ENCODE measurements at places on chromosomes 2 and 18. TPM values are rescaled to one million over a fixed set of nuclear protein-coding genes. Genes with fewer than 3 reads are reported as not detected.

DNA sequence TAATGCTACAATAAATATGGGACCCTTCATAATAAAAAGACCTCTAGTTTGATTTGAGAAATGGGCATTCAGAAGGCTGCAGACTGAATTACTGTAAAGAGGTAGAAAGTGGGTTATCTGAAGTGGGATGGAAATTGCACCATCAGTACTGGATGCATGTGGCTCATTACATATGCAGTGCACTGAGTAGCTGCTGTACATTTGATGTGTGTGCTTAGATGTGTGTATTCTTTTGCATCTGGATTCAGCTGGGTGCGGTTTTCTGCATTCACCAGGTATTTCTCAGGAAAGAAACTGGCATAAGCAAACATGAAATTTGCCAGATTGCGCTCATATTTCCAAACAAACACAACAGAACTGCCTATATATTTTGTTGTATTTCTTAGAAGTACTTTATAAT is 38.2 kb downstream of the NDC80 start:
- no peak for DNase-seq

- no peak for DNase-seq
Measured at GRCh38 chr2:30348825-30349224, 98.2 kb upstream of the LCLAT1 start.

GRCh38 chr18:59575995-59576394 is 121.2 kb downstream of the CCBE1 start:
- DNase-seq: no peak

GRCh38 chr2:194867328-194867727 is 789.7 kb upstream of the SLC39A10 start:
- no peak for DNase-seq

- no peak for DNase-seq
Measured at GRCh38 chr18:23592911-23593310, 6.6 kb upstream of the NPC1 start.

The SERPINE2 gene
- total RNA-seq: 40.4 TPM

DNA sequence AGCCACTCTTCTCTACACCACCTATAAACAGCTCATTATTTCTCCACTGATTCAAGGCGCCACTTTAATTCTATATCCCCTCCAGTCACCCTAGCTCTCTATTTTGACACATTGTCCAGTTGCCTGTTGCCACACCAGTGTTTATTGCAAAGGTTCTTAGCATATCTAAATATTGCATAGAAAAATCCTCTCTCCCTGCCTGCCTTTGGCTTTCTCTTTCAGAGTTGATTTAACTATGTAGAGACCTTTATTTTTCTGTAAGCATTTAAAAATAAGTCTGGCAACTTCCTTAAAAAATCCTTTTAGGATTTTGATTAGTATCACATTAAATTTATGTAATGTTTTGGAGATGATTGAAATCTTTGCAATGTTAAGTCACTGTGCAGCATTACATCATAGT is 47.9 kb upstream of the B3GNT7 start:
- DNase-seq: no peak

GRCh38 chr2:95275601-95276243 is 1.5 kb downstream of the PROM2 start:
- DNase-seq: no peak

DNA sequence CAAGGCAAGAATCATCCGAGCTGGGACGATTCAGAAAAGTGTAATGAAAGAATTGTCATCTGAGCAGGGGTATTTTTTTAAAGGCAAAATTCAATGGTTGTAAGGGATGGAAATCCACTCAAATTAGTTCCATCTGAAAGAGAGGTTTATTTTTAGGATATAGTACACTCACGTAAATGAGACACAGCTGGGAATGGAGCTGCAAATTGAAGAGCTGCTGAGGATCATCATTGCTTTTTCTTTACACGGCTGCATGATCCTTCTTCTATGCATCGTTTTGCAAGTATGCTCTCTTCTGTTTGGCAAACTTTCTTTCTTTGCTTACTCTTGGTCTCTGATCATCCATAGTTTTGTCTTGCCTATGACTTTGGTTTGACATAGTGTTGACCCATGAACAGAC is 27.4 kb upstream of the CUL3 start:
- no peak for DNase-seq

- DNase-seq: no peak
Measured at GRCh38 chr2:28152585-28153280, 239.9 kb upstream of the FOSL2 start.

The CCDC93 gene
- total RNA-seq: 64.5 TPM

The RGPD3 gene
- total RNA-seq: 0.15 TPM

The PCARE gene
- not detected for total RNA-seq

The TSGA10 gene
- total RNA-seq: 4.2 TPM

- no peak for DNase-seq
Measured at GRCh38 chr18:58525517-58525916, 103.4 kb downstream of the ALPK2 start.

DNA sequence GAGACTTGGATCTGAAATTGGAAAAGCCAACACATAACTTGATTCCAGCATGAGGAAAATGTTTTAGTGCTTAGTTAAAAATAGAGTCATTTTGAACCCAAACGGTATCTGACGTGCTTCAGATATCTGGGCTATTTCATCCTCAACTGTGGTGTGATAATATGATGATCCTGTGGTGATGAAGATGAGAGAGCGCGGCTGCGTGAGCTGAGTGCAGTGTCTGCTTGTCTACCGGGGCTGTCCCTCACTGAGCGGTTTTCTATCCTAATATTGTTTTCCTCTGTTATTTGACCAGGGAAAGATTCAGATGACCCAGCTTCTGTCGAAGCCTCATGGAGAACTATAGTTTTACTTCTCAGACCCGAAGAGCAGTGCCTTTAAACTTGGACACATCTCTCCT is 5.8 kb downstream of the TWIST2 start:
- no peak for DNase-seq

GRCh38 chr18:48539406-48540250 is 797 bp downstream of the CTIF start:
- DNase-seq: peak; percentile 50

- no peak for DNase-seq
Measured at GRCh38 chr2:72475246-72475645, 327.6 kb upstream of the CYP26B1 start.

DNA sequence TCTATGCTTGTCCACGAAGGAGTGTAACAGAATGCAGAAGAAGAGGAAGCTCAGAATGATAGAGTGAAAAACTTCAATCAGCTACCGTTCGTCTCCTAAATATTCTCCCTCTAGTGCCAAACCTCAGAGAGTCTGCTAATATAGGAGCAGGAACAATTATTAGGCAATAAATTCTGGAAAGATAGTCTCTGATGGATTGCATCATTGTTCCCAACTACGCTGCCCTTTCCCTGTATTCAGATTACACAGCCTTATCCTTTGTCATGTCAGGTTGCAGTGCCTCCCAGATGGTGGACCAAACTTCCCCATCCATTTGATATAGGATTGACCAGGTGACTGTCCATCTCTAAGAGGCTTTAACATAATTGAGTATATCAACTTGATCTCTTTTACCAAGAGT is 811.5 kb upstream of the CHAC2 start:
- no peak for DNase-seq

DNA sequence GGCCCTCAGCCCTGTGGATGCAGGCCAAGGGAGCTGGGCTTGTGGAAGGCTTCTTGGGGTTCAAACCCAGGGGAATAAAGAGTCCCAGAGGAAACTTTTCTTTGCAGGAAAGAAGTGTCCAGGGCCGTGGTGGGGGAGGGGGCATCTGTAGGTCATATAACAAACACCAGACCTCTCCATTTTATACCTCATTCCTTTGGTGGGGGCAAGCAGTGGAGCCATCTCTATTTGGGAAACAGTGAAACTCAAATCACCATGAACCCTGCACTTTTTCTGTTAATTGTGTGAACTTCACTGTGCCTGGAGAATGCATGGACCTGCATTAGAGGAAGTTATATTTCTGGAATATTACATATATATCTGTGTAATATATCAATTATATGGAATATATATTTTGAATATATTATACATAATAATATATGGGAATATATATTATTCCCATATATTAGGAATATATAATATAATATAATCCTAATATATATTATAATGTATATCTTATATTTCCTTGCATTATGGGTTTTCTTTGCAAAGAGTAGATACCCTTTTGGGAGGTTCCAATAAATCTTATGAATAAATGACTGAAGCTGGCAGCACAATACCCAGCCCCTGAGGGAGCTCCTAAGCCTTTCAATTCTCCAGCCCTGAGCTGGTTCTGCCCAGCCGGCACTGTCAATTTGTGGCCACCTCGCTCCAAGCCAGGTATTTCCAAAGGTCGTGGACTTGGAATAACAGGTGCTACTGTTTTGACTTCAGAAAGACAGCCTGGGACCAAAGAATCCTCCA is 97.7 kb upstream of the PKDCC start:
- DNase-seq: no peak

DNA sequence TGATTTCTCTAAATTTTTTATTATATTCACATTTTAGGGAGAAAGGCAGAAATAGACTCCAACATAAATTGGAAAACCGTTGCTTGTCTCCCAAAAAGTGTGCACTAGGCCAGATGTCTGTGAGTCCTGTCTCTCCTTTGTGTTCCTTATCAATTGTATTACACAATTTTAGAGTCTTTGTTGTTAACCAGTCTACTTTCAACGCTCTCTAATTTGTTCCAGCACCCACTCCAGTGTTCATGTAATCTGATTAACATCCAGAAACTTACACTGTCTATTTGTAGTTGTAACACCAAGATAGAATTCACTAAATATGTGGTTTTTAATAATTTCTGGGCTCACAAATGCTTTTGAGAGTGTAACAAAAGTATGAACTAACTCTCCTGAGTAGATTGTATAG is 195.6 kb downstream of the FSIP2 start:
- DNase-seq: no peak

The MDH1B gene
- 2.3 TPM for total RNA-seq

- DNase-seq: no peak
Measured at GRCh38 chr2:33136566-33136965, 189.8 kb downstream of the LTBP1 start.

DNA sequence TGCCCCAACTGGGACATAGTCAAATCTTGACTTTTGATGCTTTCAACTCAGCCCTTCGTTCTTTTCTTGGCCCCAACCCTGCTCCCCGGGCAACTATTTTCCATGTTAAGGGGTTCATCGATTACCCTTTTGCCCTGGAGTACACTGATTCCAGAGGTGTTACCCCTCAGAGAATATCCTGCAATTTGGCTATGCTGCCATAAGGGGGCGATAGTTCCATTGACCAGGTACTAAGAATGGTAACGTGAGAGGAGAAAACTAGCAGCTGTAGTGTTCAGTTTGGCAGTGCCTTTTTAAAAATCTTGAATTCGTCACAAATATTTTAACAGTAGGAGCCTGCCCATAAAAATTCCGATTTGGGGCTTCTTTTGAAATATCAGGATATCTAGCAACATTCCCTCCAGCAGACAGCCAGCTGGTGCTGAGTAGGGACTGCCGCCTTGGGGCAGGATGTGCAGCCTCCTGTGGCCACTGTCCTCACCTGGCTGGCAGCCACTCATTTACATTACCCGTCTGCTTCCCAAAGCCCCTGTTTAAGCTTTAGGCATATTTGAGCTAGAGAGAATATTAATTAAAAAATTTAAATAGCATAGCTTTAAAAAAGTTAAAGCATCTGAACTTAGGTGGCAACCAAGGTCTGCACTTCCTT is 146.3 kb upstream of the SKOR2 start:
- peak; percentile 14 for DNase-seq

The NOL4 gene
- total RNA-seq: 0.67 TPM

- no peak for DNase-seq
Measured at GRCh38 chr2:165312999-165313398, 73.8 kb downstream of the SCN2A start.

GRCh38 chr18:10458691-10459090 is 4.3 kb downstream of the APCDD1 start:
- DNase-seq: no peak

- DNase-seq: no peak
Measured at GRCh38 chr2:111169924-111170323, 49.2 kb downstream of the BCL2L11 start.

DNA sequence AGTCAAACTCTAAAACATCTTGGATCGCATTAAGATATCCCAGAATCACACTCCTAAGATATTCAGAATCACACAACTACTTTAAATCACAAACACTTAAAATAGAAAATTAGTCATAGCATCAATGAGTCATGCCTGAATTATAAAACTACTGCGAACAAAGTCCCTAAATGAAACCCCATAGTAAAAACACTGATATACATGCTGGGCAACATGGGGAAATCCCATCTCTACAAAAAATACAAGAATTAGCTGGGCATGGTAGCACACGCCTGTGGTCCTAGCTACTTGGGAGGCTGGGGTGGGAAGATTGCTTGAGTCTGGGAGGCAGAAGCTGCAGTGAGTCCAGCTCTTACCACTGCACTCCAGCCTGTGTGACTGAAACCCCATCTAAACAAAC is 101.7 kb downstream of the COBLL1 start:
- no peak for DNase-seq

DNA sequence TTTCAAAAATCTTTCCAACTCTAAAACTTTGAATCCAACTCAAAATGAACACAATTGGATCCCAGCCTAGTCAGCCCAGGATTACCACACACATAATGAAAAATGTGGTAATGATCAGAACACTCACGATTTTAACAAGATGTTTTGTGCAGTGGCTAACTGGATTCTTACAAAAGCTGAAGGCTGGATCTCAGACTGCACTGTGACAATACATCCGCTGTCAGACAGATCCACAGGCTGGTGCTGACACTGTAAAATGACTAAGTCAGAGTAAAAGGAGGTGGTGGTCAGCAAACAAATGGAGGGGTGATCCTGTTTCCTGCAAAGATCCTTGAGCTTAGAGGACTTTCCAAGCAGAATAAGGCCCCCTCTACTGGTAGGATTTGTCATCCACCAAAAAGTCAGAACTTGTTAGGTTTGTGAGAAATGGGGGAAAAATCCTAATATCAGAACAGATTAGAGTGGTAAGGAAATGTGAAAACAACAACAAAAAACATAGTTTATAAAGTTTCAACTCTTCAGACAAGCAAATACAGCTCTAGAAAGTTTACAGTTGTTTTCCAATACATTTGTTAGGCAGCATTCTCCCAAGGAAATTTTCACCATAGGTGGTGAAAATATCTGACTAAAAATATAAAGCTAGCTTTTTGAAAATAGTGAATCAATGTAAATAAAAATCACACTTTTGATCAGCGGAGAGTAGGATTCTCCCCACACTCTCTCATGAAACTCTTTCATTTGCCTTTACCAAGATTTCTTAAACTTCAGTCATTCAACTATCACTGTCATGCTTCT is 211.9 kb downstream of the AGPS start:
- DNase-seq: peak; percentile 50

Data from endothelial cell (in vitro differentiated cells).